ENCODE measurements at places on chromosomes 1 and 21.

- DNase-seq = no peak
These were observed 534.5 kb downstream of the PTPRC start for GRCh38 chr1:199173356-199173755.

- DNase-seq = no peak
These were observed 23.2 kb downstream of the CDC42 start for GRCh38 chr1:22075718-22076117.

DNA sequence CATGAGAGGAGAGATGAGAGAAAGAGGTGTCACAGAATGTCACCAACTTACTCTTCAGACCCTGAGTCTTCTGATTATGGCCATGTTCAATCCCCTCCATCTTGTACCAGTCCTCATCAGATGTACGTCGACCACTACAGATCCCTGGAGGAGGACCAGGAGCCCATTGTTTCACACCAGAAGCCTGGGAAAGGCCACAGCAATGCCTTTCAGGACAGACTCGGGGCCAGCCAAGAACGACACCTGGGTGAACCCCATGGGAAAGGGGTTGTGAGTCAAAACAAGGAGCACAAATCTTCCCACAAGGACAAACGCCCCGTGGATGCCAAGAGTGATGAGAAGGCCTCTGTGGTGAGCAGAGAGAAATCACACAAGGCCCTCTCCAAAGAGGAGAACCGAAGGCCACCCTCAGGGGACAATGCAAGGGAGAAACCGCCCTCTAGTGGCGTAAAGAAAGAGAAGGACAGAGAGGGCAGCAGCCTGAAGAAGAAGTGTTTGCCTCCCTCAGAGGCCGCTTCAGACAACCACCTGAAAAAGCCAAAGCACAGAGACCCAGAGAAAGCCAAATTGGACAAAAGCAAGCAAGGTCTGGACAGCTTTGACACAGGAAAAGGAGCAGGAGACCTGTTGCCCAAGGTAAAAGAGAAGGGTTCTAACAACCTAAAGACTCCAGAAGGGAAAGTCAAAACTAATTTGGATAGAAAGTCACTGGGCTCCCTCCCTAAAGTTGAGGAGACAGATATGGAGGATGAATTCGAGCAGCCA lies 8.0 kb downstream of the ELOA start:
- DNase-seq = no peak

GRCh38 chr1:67489643-67490042 lies 59.4 kb upstream of the SERBP1 start:
- no peak for DNase-seq

DNA sequence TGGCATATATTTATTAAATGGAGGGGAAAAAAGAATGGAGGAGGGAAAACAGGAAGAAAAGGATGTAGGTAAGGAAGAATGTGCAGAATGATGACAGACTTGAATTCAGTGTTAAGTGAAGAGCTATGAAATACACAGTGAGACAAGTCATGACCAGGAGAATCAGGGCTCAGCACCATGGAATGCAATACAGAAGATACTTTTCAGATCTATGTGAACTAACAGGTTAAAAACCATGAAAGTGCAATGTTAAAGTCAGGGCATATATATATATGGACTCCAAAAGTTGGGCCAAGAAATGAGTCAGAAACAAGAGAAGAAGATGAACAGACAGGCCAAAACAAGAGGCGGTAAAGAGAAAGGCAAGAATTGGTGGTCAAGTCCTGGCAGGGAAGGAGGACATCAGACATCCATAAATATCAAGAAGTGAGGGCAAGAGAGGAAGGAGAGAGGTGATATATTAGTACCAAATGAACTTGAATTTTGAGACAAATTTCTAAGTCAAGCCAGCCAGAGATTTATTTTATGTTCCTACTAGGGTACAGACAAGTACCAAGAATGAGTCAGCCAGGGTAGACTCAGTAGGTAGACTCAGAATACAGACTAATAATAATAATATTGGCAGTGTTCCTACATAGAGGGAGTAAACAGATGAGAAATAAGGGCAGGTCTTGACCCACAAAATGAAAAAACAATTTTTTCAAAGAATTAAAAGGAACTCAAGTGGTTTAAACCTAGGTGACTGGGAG lies 39.5 kb upstream of the MCOLN3 start:
- no peak for DNase-seq

- no peak for DNase-seq
These were observed 11.5 kb downstream of the MEGF6 start for GRCh38 chr1:3599816-3600215.

DNA sequence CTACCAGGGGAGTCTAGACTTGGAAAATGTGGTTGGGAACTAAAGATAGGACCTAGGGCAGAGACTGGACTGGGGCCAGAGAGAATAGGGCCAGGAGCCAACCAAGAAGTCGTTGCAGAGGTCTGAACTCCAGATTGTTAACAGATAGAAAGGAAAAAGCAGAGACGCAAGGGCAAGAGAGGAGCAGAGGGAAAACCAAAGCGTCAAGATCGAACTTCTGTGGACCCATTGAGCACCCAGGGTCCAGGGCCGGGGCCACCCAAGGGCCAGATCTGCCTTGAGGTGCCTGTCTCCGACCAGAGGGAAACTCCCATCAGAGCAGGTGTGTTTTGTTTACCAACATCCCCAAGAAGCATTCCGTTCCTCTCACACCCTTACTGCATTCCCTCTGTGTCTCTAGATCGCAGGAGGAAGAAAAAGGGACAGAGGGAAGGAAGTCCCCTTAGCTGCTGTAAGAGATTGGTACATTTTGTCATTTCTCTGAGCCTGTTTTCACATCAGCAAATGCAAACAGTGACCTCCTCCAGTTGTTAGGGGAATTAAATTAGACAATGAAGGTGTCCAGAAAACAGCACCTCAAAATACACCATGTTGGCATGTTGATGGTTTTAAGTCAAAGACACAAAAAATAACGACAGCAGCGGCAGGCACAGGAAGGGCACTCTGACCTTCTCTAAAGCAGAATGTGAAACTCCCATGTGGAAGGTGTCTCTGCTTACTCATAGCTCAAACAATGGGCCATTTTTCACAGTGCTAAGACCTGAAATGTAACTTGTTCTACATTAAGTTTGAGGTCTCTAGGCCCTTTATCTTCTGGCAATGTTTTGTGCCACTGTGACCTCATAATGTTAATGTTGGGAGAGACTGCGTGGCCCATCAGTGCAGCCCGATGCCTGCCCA lies 105.8 kb upstream of the RAB4A start:
- DNase-seq = no peak

- DNase-seq = no peak
These were observed 19.6 kb downstream of the BACE2 start for GRCh38 chr21:41187537-41188025.

- DNase-seq = no peak
These were observed 27.8 kb upstream of the ZNF281 start for GRCh38 chr1:200437556-200438203.

GRCh38 chr21:42905195-42905594 lies 12.1 kb downstream of the NDUFV3 start:
- no peak for DNase-seq

Data from nucleus accumbens (tissue), 56 donors.